ENCODE measurements at places on chromosomes 7 and 10.

DNA sequence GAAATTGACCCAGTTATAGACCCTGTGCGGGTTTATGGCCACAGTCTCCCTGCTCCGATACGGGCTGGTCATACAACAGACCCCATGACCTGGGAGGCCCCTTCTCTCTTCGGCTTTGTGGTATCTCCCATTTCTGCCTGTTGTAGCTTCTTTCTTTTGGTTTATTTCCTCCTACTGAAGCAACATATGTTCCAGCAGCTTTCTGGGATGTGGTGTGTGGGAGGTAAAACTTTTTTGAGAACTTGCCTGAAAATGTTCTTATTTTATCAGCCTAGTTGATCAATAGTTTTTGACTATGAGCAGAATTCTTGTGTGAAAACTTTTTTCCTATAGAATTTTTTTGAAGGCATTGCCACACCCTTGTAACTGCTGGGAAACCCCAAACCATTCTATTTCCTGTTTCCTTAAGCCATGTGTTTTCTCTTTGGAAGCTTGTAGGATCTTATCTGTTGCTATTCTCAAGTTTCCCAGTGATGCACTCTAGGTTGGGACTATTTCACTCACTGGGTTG, 80.0 kb downstream of the DAGLB start:
- DNase-seq = peak; percentile 42

GRCh38 chr10:101782811-101783735, at the start of gene NPM3:
Gene NPM3 (minus strand): TSS chr10:101783446. CDS start chr10:101783390, 56 bp downstream.
- peak; percentile 55 for DNase-seq

- no peak for DNase-seq
These were observed 148.4 kb upstream of the KLF14 start for GRCh38 chr7:130882396-130882795.

GRCh38 chr7:70953331-70953741, 178.6 kb upstream of the GALNT17 start:
- DNase-seq = no peak

All from astrocyte (in vitro differentiated cells and primary cell).